ENCODE measurements at places on chromosomes 4 and X.

DNA sequence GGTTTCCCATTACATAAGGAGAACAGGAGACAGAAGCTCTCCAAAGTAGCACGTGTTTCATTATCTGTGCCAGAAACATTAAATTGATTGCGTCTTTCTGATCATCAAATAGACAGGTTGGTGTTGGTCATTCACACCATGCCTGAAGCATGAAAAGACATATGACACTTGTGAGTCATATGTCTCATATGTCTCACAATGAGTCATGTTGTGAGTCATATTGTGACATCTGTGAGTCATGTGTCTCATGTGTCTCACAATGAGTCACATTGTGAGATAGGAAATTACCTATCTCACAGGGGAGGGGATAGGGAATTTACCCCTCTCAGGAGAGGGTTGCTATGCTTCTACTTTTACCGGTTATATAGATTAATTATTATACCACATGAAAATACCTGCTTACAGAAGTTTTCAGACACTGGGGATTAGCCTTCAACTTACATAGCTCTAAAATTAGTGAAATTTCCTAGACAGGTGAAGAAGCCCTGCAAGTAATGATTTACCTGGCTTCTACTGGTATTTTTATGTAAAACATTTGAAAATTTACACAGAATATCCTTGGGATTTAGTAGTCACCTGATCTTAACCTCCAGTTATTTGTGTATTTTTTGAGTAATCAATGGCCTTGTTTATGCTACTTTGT is 80.8 kb downstream of the NPFFR2 start:
- no peak for DNase-seq

DNA sequence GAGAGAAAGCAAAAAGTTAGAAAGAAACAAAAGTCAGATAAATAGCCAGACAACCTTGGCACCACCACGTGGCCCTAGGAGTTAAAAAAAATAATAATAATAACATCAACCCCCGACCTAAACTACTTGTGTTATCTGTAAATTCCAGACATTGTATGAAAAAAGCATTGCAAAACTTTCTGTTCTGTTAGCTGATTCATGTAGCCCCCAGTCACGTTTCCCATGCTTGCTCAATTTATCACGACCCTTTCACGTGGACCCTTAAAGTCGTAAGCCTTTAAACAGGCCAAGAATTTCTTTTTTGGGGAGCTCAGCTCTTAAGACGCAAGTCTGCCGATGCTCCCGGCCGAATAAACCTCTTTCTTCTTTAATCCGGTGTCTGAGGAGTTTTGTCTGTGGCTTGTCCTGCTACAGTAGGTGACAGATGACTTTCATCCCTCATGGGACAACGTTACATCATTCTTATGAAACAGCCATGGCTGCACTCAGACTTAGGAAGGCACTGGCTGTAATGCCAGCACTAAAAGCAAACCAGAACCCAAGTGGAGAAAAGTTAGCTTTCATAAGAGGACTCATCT is 520 bp downstream of the ACOX3 start:
- DNase-seq = no peak

DNA sequence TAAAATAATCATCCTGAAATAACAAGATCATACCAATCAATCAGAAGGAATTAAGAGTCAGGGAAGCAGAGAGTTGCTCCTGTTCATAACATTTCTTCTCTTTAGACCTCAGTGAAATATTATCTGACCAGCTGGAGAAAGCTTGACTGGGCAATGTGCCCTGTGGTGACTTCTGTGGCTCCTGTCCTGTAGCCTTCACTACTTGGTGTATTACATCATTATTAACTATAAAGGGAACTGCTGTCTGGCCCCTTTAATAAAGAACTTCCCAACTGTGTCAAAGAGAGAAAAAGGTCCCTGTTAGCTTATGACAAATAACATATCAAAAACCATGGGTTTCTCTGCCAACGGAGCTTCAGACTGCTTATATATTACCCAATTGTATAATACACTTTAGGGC is 18.0 kb downstream of the OPHN1 start:
- DNase-seq = no peak

- no peak for DNase-seq
Observed at GRCh38 chr4:85676850-85677590, 202.1 kb downstream of the ARHGAP24 start.

GRCh38 chr4:84336964-84337705 is 162.0 kb downstream of the NKX6-1 start:
- no peak for DNase-seq

- DNase-seq = no peak
Observed at GRCh38 chr4:11415409-11416070, 13.2 kb downstream of the HS3ST1 start.

DNA sequence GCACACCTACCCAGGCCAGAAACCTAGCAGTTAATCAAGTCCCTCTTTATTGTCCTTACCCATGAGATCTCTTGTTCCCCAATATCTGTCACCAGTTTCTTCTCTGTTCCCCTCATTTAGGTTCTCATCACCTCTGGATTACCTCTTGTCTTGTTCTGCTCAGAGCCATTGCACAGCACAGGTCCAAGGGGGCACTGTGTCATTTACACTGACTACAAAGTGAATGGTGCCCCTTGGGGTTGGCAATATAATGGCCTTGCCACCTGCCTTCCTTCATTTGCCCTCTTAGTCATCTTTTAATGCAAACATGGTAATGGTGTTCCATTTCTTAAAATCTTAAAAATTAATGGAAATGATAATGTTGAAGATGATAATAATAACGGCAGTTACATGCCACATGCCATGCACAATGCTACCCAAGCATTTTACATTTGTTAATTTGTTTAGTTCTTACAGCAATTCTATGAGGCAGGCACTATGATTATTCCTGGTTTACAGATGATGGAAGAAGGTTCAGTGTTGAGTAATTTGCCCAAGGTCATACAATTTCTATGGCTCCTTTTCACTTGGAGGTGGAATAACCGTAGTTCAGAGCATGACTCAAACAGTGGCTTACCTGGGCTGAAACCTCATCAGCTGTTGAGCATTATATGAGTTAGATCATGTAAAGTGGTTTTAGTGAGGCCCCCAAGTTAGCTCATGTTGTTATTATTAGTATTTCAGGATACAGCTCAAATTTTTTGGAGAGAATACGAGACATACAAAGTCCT is 117.9 kb downstream of the RASL11B start:
- DNase-seq = no peak

GRCh38 chr4:158581161-158581560 is 59.5 kb downstream of the RXFP1 start:
- no peak for DNase-seq

- DNase-seq = no peak
Observed at GRCh38 chrX:87873347-87873941, 355.8 kb downstream of the KLHL4 start.

DNA sequence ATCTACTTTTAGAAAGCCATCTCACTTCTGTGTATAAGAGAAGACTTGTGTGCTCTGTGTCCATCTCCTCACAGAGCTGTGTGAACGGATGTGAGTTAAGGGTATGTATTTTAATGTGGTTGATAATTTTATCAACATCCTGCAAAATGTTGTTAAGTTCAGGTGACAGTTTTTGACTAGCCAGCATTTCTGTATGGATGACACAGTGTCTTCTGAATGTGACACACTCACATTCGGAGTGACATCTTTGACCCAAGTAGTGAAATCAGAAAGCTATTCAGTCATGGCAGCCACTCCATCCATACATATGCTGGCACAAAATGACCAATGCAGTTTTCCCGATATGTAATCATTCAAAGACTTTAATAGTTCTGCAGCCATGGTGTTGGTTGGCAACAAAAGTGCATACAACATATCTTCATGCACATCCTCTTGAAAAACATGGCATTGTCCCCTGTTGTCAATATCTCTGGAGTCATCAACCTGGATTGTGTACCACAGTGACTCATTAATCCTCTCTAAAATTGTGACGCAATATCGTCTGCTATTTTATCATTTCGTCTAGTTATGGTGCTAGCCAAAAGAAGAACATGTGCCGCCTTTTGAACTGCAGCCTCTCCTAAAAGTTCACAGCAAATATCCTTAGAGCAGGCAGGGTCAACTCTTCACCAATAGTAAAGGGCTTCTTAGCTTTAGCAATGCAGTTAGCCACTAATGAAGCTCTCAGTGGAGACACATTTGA is 6.8 kb upstream of the FGF2 start:
- no peak for DNase-seq

GRCh38 chrX:30876367-30876766 is 12.7 kb downstream of the TAB3 start:
- no peak for DNase-seq

DNA sequence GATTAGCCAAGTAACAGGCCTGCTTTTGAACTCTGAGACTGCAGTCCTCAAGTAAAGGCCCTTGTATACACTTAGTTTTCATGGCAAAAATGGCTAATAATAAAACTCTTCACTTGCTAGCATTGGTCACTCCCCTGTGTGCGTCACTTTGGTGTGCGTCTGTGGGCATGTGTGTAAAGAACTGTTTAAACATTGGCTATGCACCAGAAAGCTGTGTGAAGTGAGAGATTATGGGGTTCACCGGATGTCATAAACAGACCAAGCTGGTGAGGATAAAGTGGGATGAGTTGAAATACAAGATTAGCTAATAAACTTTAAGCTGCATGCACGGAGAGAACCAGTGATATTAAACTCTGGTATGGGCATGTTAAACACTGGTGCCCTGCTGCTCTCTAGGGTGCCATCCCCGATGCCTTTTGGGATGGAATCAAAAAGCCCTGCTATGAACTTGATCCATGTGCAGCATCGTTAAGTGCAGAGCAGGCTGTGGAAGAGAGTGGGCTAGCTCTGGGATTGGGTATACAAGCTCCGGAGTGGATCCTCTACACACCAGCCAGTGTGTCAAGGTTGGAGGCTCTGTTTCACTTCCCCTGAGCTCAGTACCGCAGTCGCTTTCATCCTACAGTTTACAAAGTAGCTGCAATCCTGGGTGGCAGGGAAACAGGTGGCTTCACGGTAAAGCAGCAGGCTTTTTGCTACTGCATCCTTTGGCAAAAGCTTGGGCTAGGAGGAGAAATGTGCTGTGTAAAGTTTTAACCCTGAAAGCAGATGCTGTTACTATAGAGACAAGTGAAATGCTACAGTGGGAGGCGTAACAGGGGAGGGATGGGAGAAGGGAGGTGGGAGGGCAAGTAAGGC is 108.3 kb upstream of the SLC4A4 start:
- DNase-seq = no peak

- DNase-seq = no peak
Observed at GRCh38 chrX:153773741-153774575, 6.9 kb upstream of the SRPK3 start.

GRCh38 chrX:48998391-48998790 is 3.7 kb downstream of the GRIPAP1 start:
- no peak for DNase-seq

GRCh38 chr4:22428441-22428840 is 87.4 kb downstream of the ADGRA3 start:
- DNase-seq = no peak

GRCh38 chr4:41120297-41121217 is 93.8 kb downstream of the APBB2 start:
- no peak for DNase-seq

GRCh38 chr4:113674251-113674650 is 87.3 kb downstream of the CAMK2D start:
- DNase-seq = no peak

DNA sequence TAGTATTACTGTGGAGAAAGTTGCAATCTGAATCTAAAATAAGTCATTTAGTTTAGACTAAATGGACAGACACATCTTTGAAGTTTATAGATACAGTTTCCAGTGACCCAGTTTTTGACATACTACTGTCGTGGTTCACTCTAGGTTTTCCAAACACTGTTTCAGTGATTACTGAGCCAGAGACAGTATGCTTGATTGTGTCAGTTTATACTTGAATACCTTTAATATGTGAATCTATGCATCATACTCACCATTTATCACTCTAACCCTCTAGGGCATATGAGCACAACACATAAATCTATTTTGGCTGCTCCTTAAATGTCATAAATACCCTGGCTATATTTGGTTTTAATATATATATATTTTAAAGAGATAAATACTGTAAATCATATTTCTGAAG is 173.5 kb downstream of the GRID2 start:
- no peak for DNase-seq

DNA sequence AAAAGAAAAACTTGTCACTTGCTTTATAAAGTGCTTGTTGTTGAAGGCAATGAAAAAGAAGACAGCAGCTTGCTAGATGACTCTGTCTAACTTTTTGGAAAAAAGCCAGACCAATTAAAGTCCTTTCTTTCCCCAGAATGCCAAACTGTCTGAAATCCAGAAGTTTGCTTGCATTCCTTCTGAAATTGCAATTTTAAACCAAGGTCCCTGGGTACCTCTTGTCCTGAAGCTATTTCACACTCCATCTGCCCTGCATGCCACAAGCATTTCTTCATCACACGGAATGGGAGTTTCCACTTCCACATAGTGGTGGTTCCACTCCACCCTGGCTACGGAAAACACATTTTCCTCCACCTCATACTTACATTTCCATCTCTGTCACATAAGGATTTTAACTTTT is 101.0 kb downstream of the PAPSS1 start:
- DNase-seq = no peak

DNA sequence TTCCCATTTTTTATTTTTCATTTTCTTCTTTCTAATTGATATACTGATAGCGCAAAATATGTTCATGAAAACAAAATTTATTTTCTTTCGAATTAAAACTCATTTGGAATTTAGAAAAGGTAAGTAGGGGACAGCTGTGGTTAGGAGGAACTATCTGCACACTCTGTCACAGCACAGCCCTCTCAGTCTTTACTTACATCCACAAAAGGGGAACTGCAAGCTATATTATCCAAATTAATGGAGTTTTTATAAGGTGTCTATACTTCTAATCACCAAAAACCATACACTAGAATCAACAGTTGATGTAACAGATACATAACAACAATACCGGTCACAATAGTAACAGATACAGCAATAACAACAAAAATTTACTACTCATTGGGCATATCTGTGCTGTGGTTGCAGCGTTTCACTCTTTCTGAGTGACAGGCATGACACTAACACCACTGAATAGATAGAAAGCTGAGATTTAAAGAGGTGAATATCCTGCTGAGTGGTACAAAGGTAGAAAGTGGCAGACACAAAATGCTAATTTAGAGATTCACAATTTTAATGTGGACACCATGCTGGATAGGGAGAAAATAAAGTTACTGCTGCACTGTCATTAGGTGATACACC is 160.7 kb downstream of the PPP3CA start:
- no peak for DNase-seq

GRCh38 chr4:70706516-70706915 is 15.2 kb upstream of the RUFY3 start:
- DNase-seq = no peak

GRCh38 chrX:11954176-11954575 is 184.1 kb upstream of the FRMPD4 start:
- DNase-seq = no peak

GRCh38 chrX:46488712-46489111 is 56.5 kb downstream of the ZNF674 start:
- no peak for DNase-seq

GRCh38 chr4:72357908-72358307 is 211.1 kb downstream of the ADAMTS3 start:
- DNase-seq = no peak

DNA sequence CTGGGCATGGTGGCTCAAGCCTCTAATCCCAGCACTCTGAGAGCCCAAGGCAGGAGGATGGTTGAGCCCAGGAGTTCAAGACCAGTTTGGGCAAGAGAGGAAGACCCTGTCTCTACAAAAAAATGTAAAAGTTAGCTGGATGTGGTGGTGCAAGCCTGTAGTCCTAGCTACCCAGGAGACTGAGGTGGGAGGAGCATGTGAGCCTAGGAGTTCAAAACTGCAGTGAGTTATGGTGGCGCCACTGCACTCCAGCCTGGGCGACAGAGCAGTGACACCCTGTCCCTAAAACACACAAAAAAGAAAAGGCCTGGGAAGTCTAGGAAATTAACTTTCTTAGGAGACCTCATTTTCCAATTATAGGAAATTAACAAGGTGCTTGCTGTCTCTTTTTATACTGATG is 76.8 kb downstream of the JAKMIP1 start:
- no peak for DNase-seq

GRCh38 chrX:130827648-130828047 is 75.4 kb downstream of the ENOX2 start:
- no peak for DNase-seq

All from GDM1 (cell line).